Colonic mucosa (tissue), 4 donors: ENCODE measurements at places on chromosomes 5 and 9. TPM values are rescaled to one million over a fixed set of nuclear protein-coding genes. Genes with fewer than 3 reads are reported as not detected.

KIF24 gene
- total RNA-seq, result 7.3 TPM

CPLANE1 gene
- 6.4 TPM for total RNA-seq

CDH10 gene
- total RNA-seq, result 0.13 TPM

HINT2 gene
- total RNA-seq, result 64.5 TPM

S1PR3 gene
- 3.2 TPM for total RNA-seq

C5orf46 gene
- total RNA-seq, result not detected

NKD2 gene
- total RNA-seq, result 1.9 TPM

CD180 gene
- total RNA-seq, result 1.4 TPM

PTPDC1 gene
- total RNA-seq, result 5.4 TPM

SETD9 gene
- 18.5 TPM for total RNA-seq

PCDHB14 gene
- total RNA-seq, result 1.8 TPM

ECSCR gene
- total RNA-seq, result 2.2 TPM

KCTD16 gene
- 0.03 TPM for total RNA-seq

UBE2QL1 gene
- total RNA-seq, result 0.12 TPM

TTF1 gene
- total RNA-seq, result 11.2 TPM

GRCh38 chr9:74334271-74334670, 162.9 kb upstream of the RORB start:
- H3K4me1 ChIP-seq, result no peaks in the 10 kb centered on the region
- no peak for DNase-seq
- no peak overlapping the region for H3K4me3 ChIP-seq
- no peak overlapping the region for H3K27ac ChIP-seq

GRCh38 chr5:86371061-86371460, 246.7 kb upstream of the COX7C start:
- H3K4me3 ChIP-seq, result no peak overlapping the region
- no peaks in the 10 kb centered on the region for H3K27me3 ChIP-seq
- no peak overlapping the region for H3K27ac ChIP-seq
- DNase-seq, result no peak
- H3K36me3 ChIP-seq, result no peaks in the 10 kb centered on the region

GRCh38 chr9:128250839-128251731, 24.7 kb downstream of the GOLGA2 start:
- H3K27me3 ChIP-seq, result no peaks in the 10 kb centered on the region
- peak overlapping the region; percentile 45 for H3K4me3 ChIP-seq
- H3K4me1 ChIP-seq, result no peaks in the 10 kb centered on the region

- peaks cover 7% of the 10 kb centered on the region for H3K4me1 ChIP-seq
- DNase-seq, result peak; percentile 57
- no peak overlapping the region for H3K4me3 ChIP-seq
- H3K27ac ChIP-seq, result peak overlapping the region; percentile 33
- no peaks in the 10 kb centered on the region for H3K27me3 ChIP-seq
Observed at GRCh38 chr5:67050125-67050524, 146.5 kb downstream of the CD180 start.

- no peak overlapping the region for H3K4me3 ChIP-seq
- no peaks in the 10 kb centered on the region for H3K27me3 ChIP-seq
- no peak overlapping the region for H3K27ac ChIP-seq
- no peaks in the 10 kb centered on the region for H3K36me3 ChIP-seq
- no peaks in the 10 kb centered on the region for H3K4me1 ChIP-seq
Observed at GRCh38 chr5:161713042-161713441, 27.5 kb downstream of the GABRA6 start.

DNA sequence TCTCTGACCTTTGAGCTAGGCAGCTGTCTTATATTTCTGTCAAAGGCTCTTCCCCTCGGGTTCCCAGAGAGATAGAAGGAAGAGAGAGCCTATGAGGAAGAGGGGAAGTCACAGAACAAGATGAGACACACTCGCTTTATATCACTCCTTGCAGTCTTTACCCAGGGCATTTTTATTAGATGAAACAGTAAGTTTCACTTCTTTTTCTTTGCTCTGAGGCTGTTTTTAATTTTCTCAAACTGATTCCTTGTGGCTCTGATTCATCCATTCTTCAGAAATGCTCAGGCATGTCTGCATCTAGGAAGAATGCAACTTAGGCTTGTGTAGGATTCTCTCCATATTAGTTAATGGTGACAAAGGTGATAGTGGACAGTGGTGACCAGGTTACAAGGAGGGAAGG, 132.9 kb upstream of the CHD1 start:
- no peaks in the 10 kb centered on the region for H3K4me1 ChIP-seq
- H3K36me3 ChIP-seq, result no peaks in the 10 kb centered on the region
- no peak for DNase-seq

DNA sequence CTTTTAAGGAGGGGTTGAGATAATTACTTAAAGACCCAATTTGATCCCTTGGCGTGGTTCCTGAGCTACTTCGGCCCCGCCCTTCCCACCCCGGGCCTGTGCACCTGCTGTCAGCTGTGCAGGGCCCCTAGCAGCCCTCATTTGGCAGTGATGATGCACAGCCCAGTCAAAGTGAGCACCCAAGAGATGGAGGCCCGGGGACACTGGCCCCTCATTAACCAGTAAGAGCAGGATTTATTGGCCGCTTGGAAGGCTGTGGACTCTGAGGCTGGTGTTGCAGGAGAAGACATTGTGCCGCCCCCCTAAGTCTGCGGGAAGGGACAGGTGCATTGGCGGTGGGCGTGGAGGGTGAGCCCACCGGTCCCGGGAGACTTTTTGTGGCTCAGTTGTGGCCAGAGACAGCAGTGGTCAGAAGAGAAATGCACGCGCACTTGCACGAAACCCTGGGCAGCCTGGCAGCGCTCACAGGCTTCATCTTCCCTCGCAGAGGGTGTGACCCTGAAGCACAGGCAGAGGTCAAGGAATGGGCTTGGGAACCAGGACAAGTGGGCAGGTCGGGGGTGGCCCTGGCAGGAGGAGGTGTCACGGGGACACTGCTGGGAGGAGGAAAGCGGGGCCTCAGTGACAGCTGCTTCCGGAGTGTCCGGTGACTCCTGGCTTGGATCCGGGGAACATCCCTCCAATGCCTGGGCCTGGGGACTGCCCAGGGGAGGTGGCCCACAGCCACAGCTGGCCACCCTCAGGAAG, 74.0 kb upstream of the RXRA start:
- no peaks in the 10 kb centered on the region for H3K36me3 ChIP-seq
- DNase-seq, result no peak
- no peaks in the 10 kb centered on the region for H3K4me1 ChIP-seq
- H3K4me3 ChIP-seq, result no peak overlapping the region
- no peak overlapping the region for H3K27ac ChIP-seq

DNA sequence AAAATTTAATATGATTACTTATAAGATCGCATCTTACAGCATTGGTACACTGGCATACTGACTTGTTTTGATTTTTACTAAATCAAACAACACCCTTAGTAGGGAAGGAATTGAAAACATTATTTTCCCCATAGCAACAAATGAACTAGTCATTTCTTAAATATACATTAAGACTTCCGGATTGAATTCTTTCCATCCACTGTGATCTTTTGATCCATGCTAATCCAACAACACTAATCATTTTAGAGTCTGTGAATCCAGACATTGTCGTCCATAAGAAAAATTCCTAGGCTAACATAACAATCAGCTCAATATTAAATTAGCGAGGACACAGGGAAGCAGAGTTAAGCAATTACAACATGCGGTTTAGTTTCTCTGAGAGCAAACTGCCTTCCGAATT, 21.6 kb upstream of the ERAP1 start:
- no peaks in the 10 kb centered on the region for H3K36me3 ChIP-seq
- H3K27me3 ChIP-seq, result no peaks in the 10 kb centered on the region
- no peak for DNase-seq
- no peak overlapping the region for H3K27ac ChIP-seq

- H3K27me3 ChIP-seq, result no peaks in the 10 kb centered on the region
- H3K27ac ChIP-seq, result no peak overlapping the region
- H3K36me3 ChIP-seq, result no peaks in the 10 kb centered on the region
Observed at GRCh38 chr5:174097486-174098185, 52.1 kb downstream of the NSG2 start.

DNA sequence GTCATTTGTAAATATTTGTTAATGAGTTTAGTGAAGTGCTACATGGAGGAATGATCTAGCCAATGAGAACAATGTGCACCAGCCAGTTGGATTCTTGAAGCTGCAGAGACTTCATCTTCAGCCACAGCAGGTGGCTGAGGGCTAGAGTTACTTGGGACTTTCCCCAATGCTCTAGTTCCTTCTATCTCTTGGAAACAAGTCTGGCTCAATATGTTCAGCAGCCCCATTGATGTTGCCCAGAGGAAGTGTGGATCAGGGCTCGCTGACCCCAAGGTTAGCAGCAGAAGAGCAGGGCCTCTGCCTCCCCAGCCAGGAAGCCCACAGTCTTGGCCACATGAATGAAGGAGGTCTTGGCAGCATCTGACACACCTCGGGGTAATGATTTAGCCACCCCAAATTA, 117.5 kb downstream of the SLC1A3 start:
- H3K4me3 ChIP-seq, result no peak overlapping the region
- H3K36me3 ChIP-seq, result no peaks in the 10 kb centered on the region
- no peak for DNase-seq
- no peaks in the 10 kb centered on the region for H3K4me1 ChIP-seq
- no peak overlapping the region for H3K27ac ChIP-seq

GRCh38 chr5:93791518-93791972, 50.1 kb upstream of the POU5F2 start:
- no peaks in the 10 kb centered on the region for H3K36me3 ChIP-seq
- no peak overlapping the region for H3K27ac ChIP-seq
- H3K4me3 ChIP-seq, result no peak overlapping the region

DNA sequence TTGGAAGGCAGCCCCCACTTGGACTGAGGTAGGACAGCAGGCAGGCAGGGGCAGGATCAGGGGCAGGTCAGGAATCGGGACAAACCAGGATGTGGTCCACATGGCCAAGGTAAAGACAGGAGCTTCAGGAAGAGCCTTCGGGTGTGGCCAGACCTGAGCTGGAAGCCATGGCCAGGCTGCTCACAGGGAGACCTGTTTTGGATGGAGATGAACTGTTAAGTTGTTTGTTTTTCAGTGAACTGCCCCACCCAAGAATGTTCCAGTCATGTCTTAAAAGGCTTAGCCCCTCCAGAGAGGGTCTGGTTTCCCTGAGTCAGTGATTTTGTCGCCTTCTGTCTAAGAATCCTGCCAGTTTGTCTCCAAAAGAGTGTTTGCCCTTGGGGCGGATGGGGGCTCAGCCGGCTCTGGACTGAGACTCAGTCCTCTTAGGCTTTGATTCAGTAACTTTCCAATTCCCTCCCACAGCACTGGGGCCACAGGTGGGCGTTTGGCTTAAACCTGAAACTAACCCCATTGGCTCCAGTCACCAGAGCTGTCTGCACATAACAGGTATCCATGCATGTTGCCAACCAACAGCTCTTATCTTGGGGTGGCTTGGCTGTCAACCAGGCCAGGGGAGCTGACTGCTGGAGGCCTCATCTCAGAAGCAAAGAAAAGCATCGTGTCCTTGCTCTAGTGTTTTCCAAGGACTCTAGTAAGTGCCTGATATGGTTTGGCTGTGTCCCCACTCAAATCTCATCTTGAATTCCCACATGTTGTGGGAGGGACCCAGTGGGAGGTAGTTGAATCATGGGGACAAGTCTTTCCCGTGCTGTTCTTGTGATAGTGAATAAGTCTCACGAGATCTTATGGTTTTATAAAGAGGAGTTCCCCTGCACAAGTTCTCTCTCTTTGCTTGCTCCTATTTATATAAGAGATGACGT, 11.3 kb upstream of the ANKH start:
- no peak overlapping the region for H3K4me3 ChIP-seq
- H3K27ac ChIP-seq, result no peak overlapping the region
- no peaks in the 10 kb centered on the region for H3K4me1 ChIP-seq
- H3K27me3 ChIP-seq, result no peaks in the 10 kb centered on the region
- no peaks in the 10 kb centered on the region for H3K36me3 ChIP-seq

DNA sequence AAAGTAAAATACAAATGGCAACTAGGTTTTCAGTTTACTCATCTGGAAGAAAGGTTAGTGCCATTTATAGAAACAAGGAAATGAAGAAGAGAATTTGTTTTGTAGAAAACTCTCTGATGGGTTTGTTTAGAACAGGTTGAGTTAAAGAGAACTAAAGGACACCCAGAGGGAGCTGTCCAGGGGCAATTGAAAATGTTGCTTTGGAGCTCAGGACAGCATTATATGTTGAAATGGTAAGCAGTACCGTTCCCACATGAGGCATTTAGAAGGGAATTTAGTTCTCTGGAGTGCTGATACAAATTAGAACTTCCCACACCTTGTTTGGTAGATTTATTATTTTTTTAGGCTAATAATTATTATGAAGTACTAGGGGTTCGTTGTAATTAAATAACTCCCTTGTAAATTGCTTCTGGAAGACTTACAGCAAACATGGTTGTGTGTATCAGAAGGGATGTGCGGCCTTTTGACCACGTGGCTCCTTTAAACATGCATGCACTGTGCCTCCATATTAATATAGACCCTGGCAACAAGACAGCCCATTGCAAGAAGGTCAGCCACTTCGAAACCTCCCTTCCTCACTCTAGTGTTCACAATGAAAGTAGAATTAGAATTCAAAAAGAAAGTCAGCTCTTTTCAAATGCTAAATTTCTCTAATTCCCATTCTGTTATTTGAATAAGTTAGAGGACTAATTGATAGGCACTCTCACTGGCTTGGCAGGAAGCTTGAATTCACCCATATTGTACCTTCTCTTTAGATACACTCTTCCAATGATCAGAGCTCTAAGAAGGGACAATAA, 71.7 kb downstream of the ZNF462 start:
- no peaks in the 10 kb centered on the region for H3K27me3 ChIP-seq
- no peak for DNase-seq
- H3K4me3 ChIP-seq, result no peak overlapping the region
- no peaks in the 10 kb centered on the region for H3K36me3 ChIP-seq
- H3K4me1 ChIP-seq, result no peaks in the 10 kb centered on the region

DNA sequence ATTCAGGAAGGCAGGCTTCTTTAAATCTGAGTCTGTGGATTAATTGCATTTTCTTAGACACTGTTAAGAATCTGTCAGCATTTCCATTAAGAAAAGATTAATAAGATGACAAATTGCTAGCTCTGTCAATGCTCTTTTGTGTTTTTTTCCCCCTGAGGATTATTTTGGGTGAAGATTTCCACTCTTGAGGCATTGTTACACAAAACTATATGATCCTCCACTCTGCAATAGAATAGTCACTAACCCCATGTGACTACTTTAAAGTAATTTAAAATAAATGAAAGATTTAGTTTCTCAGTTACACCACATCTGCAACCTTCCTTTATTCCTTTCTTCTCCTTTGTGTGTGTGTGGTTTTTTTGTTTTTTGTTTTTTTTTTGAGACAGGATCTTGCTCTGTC, 82.0 kb downstream of the ACER2 start:
- no peaks in the 10 kb centered on the region for H3K4me1 ChIP-seq
- H3K36me3 ChIP-seq, result no peaks in the 10 kb centered on the region
- no peak for DNase-seq
- H3K27ac ChIP-seq, result no peak overlapping the region
- H3K4me3 ChIP-seq, result no peak overlapping the region

- peaks cover 3% of the 10 kb centered on the region for H3K4me1 ChIP-seq
- no peak for DNase-seq
Observed at GRCh38 chr5:173326501-173326960, 1.7 kb downstream of the STC2 start.

DNA sequence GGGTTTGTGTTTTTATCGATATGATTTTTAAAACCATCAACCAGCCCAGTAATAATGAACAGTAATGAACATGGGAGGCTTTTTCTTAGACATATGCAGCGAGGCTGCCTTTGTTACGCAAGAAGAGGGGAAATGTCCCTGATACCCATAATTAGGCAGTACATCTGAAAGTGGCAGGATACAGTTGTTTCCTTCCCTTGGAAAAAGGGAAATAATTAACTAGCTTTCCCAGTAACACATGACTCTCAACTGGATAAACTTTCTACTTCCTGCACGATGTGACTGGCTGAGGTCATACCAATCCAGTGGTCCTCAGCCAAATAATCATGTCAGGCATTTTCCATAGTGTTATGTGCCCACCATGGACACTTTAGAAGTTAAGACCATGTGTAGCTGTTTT, 431.6 kb upstream of the C9orf72 start:
- no peaks in the 10 kb centered on the region for H3K36me3 ChIP-seq
- no peaks in the 10 kb centered on the region for H3K4me1 ChIP-seq
- no peak for DNase-seq
